ENCODE measurements at places on chromosomes 1 and 21.

- no peak for DNase-seq
These were observed 986 bp downstream of the TCEANC2 start for GRCh38 chr1:54054438-54054749.

DNA sequence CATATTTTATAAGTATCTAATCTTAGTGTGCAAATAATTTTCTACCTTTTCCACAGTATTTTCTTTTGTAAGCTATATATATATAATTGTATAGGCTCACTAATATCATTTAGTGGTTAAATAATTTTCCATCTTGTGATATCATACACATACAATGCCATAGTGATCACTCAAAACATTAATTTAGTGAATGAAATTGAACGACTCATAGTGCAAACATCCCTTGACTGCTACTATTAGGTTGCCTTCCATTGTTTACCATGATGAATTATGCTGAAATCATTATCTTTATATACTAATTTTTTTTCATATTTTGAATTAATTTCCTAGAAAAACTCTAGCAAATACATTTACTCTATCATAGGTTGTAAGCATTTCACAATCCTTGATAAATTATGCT is 127.1 kb downstream of the PCNX2 start:
- DNase-seq: no peak

DNA sequence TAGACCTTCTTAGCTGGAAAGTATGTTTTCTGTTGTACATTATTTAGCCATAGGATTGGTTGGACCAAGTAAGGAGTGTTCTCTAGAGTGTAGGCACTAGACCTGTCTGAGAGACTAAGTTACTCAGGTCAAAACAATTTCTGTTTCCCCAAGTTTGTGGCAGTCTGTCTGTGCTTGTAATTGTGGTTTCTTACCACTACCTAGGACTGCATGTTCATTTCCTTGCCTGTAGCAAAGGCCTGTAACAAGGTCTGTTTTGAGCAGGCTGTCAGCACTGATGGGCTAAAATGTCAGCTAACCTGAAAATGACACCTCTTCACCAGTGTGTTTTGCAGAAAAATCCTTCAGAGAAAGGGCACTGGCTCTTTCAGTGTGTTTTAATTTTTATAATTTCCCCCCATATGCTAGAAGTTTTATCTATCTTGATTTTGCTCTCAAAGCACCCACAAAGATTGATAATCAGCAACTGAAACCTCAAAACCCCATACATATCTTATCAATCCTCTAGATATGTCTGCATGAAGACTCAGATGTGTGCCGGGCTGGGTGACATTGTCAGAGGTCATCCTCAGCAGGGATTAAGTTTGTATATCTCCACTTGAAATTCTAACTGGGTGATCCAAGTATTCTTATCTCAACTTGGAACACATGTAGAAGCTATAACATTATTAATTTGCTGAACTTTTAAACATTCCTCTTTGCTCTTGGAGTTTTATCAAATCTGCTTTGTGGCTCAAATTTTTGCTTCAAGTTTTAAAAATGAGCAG is 50.7 kb upstream of the ST6GALNAC3 start:
- DNase-seq: no peak

GRCh38 chr1:25688390-25689119 is 72.0 kb downstream of the MAN1C1 start:
- no peak for DNase-seq

DNA sequence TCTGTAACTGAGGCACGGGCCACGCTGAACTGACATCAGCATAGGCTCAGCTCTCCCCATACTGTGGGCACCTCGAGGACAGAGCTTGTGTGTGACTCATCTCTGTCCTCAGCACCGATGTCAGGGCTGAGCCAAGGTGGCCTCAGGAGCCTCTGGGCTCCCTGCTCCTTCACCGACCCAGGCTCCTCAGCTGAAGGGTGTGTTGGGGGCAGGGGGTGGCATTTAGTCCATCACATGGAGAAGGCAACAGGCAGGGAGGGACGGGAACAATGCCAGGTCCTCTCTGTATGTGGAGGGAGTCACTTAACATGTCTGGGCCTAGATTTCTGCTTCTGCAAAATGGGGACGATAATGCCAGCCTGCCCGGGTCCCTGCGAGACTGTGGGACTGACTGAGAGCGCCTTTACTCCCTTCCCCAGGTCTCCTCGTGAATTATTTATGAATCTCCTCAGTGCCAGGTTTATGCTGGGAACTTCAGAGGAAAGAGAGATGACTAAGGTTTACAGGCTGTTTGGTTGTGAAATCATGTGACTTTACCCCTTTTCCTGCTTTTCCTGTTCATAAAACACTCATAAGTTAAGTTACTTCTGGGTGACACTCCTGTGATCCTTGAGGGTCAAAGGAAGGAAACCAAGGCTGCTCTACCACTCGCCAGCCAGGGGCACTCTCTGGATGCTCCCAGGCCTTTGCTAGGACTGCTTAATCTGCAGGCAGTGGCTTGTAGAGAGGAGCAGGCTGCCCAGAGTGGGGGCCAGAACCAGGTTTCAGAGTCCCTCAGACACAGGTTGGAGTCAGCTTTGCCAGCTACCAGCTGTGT is 16.2 kb downstream of the TTC39A start:
- DNase-seq: no peak

DNA sequence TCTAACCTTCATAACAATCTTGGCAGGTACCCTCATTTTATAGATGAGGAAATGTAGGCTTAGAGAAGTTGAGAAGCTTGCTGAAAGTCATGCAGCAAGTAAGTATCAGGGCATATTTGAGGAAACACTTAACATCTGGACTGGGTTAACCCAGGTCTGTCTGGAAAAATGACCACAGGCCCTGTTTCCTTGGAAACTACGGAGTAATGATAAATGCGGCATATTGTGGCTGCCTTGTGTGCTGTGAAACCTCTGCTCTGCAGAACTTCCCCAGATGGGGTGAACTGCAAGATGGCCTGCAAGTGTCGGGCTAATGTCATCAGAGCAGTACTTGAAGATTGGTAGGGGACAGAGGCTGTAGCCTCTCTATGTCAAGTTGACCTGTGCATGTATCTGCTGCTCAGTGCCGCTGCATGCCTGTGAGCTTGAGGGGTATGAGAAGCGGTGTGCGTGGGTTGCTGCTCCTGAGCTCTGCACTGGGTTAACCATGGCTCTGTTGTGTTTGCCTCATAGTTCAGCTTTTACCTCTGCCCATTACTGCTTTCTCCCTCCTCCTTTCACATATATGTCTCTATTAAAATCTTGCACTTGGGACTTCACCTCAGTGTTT is 83.1 kb downstream of the WDR3 start:
- no peak for DNase-seq

GRCh38 chr1:59926381-59927123 is at the start of gene CYP2J2:
Gene CYP2J2, minus strand, starts transcription at chr1:59926773. Its CDS starts 27 bp downstream, at chr1:59926746.
- peak; percentile 50 for DNase-seq

- peak; percentile 58 for DNase-seq
These were observed 7.7 kb upstream of the GPATCH4 start for GRCh38 chr1:156608981-156609380.

DNA sequence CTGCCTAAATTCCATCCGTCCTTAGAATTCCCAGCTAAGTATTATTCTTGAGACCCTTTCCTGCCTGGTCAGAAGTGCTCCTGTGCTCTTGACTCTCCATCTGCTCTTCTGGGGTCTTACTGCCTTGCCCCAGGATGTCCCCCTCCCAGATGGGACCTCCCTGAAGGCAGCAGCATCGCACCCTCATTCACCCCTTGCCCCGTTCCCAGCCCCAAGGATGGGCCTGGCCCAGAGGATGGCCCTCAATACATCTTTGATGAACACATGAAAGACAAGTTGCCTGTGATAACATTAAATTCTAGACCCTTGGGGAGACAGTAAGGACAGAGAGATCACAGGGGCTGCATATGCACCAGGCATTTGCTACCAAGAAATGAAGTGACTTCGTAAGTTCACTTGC is 167.2 kb downstream of the TRABD2B start:
- DNase-seq: no peak

DNA sequence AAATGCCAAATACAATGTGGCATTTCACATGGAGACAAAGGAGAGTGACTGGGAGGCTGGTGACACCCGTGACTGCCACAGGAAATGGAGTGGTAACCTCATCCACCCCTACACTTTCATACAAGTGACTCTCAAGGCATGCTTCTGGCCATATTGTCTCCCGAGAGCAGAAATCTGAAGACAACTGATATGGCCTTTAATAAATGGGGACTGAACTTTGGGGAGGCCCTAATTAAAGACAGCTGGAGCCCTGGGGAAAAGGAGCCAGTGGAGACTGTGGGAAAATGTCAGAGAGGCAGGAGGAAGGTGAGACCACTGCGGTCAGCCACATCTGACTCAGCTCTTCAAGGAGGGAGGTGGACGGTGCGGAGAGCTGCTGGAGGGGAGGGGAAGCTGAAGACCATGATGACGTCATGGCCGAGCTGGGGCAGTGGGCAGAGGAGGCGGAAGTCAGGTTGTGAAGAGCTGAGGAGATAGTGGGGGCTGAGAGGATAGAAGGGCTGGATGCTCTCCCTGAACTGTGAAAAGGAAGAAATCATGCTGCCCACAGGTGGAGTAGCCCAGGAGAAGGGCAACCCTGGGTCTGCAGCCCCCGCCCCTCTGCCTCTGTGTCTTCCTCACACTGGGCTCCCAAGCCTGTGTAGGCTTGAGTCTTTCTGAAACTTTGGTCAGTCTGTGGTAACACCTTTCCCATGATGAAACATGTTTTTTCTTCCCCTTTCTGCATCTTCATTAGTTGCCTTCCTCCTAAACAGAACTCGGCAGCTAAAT is 14.0 kb upstream of the NCF2 start:
- DNase-seq: no peak

- no peak for DNase-seq
These were observed 137.7 kb downstream of the ACTL8 start for GRCh38 chr1:17892851-17893250.

- no peak for DNase-seq
These were observed 8.0 kb downstream of the ALPL start for GRCh38 chr1:21517161-21517589.

DNA sequence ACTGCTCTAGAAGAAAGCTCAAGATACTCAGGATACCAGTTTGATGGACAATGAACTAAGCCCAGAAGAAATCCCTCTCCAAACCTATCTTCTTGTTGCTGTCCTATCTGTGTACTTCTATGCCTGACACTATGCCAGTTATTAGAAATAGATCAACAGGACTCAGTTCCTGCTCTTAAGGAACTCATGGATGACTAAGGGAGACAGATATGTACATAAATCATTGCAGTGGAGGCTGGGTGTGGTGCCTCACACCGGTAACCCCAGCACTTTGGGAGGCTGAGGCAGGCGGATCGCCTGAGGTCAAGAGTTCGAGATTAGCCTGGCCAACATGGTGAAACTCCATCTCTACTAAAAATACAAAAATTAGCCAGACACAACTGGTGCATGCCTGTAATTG is 42.4 kb upstream of the AK4 start:
- no peak for DNase-seq

DNA sequence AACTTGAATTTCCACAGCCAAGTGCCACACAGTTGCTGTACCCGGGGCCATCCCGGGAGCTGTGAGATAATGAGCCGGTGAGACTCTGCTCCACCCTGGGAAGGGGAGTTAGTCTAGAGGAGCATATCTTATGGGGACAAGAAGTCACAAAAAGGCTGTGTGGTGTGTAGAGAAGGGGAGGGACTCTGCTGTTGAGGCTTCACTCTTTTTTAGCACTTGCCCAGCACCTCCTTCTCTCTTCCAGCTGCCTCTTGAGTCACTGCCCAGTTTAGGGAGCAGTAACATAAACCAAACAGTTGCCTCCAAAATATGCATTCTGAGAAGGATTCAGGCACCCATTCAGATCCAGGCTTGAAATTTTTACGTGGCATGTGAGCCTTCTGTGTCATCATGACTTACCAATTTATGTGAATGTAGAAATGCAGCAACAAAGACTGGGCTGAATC is 744 bp upstream of the WDR26 start:
- no peak for DNase-seq

DNA sequence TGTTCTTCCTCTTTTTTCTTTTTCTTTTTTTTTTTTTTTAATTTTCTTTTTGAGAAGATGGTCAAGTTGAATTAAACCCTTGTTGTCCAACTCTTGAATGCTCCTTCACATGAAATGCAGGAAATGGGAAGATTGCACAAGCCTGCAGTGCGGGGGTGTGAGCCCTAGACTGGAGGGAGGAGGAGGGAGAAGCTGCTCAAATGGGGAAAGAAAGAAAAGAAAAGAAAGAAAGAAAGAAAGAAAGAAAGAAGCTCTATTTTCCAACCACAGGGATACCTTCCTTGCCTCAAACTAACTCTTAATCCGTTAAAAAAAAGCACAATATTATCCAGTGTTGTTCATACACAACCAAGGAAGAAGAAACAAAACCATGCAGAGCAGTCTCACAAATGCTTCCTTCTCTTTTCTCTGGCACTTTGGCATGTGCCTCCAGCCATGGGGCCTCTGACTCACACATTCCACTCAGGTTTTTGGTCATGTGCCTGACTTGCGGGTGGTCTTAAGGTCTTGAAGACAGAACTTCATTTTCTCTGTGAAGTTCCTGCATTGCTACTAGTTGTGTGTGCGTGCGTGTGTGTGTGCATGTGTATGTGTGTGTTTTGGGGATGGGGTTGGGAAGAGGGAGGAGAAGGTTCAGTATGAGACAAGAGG is 276.1 kb downstream of the RPS6KC1 start:
- DNase-seq: no peak

- no peak for DNase-seq
These were observed 47.2 kb upstream of the IFFO2 start for GRCh38 chr1:19003371-19004290.

GRCh38 chr1:206635978-206636345 is 626 bp downstream of the DYRK3 start:
- no peak for DNase-seq

DNA sequence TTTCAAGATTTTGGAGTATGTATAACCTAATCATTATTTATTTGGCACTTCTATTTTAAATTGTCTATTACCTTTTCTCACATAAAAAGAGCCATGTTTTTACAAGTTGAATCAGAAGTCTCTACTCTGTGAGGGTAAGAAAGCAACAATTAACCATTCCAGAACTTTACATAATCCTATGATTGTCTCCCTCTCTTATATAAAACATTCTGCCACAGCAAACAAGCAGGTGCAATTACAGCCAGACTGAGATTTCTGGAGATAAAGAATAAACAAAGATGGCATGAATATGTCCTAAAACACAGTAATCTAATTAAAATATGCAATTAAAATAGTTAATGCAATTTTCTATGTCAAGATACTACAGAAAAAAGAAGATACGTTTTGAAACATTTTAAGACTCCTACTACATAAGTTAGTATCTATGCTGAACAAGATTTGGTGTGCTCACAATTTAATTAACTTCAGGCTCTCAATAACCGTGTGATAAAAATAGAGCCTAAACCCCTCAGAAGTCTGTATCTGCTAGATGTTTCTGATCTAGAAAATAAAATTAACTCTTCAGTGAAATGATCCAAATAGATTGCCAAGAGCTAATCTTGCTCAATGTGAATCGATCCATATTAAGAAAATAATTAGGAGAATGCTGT is 13.7 kb upstream of the TMPRSS15 start:
- DNase-seq: no peak

All from stimulated activated CD4-positive, alpha-beta T cell treated with anti-CD3 and anti-CD28 coated beads, Interleukin-12 subunit alpha, Interleukin-12 subunit beta, amount 100 ng/mL, for 4 hours (primary cell).